ENCODE measurements at places on chromosomes 13 and 19.

GRCh38 chr13:93406136-93406535 is 179.5 kb downstream of the GPC6 start:
- DNase-seq: no peak

- peak; percentile 11 for DNase-seq
These were observed 45.3 kb downstream of the KLF2 start for GRCh38 chr19:16369664-16370576.

- no peak for DNase-seq
These were observed 84.9 kb downstream of the ZIC5 start for GRCh38 chr13:99886706-99887105.

DNA sequence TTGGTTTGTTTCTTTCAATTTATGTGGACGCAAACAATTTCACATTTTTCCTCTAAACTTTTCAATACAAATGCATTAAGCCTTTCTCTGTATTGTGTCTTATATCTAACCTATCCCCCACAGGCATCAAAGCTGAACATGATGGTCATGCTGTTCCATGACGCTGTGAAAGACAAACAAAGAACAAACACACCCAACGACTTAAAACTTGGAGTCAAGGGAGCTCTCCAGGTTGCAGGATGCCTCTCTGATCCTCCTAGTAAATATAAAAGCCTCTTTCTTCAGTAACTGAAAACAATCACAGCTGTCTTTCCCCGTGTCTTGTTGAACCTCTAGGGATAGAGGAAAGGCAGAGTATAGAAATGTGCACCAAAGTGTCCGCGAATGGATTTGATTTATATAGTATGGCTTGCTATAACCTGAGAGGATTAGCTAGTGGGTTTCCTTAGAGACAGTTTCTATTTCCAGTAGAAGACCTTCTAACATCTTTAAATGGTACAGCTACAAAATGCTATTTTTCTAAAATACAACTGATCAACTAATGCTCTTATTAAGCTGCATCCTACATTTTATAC is 43.1 kb downstream of the PCDH9 start:
- no peak for DNase-seq

GRCh38 chr13:22357132-22357531 is 686.3 kb downstream of the FGF9 start:
- DNase-seq: no peak

DNA sequence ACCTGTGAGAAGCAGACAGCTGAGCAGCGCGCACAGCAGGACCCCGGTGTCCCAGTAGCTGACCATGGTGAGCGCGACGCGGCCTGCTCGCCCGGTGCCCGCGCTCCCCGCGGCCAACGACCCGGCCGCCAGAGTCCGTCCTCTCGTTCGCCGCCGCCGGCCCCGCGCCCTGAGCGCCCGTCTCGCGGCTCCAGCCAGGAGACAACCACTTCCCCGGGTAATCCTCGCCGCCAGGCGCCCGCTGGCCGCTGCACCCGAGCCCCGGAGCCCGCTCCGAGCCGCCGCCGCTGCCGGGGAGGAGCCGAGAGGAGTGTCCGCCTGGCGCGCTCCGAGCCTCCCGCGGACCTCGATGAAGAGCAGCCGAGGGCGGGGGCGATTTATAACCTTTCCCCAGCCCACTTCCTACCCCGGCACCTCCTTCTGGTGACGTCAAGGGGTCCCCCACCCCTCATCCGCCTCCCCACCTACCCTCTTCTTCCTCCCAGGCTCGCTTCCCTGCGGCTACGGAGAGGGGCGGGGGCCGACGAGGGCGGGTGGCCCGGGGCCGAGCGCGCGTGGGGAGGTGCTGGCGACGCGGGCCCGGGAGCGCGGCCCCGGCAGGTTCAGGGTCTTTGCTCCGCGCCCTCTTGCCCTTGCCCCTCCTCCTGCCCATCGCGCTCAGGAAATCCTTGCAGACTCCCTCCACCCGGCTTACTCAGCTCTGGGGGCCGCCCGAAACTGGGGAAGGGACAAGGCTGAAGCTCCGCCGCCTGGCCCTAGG is at the start of gene FLT1:
Gene FLT1 (minus strand): TSS at position 351 of the 760 bp plus-strand sequence. CDS start 285 bp downstream, at position 66.
- peak; percentile 69 for DNase-seq

DNA sequence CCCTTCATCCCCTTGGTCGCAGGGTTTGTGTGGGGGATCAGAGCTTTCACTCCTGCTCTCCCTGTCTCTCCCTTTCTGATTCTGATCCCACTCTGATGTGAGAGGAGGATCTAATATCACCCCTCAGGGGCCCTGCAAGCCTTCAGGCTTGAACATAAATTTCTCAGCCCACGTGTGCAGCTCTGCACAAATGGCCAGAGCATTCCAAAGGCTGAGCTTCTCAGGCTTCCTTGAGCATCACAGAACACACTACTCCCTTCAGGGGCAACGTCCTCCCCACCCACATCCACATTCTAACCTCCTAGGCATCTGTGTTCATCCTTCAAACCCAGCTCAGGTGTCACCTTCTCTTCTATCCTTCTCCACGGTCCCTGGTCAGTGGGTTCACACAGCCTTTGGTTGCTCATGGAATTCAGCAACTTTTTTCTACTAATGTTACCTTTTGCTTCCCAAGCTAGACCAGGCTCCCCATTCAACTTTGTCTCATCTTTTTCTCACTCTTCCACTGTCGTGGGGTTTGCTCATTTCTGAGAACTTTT is 24.4 kb upstream of the DOCK9 start:
- DNase-seq: no peak

GRCh38 chr13:94073007-94073744 is 406.3 kb downstream of the DCT start:
- no peak for DNase-seq

DNA sequence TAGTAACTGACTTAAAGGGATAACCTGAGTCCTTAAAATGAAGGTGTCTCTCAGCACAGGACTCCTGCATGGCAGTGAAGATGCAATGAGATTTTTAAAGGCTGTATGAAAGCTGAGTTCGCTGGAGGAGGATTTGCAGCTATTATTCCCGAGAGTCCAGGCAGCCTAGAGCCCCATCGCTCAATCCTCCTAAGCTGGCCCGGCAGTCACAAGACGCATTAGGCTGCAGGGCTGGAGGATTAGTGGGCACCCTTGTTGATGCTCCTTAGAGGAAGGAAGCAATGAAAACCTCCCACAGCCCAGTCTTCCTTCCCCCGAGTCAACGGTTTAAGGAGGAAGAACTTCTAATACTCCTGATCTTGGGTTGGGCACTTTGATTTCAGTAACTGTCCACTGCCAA is 239.5 kb downstream of the EFNB2 start:
- no peak for DNase-seq

DNA sequence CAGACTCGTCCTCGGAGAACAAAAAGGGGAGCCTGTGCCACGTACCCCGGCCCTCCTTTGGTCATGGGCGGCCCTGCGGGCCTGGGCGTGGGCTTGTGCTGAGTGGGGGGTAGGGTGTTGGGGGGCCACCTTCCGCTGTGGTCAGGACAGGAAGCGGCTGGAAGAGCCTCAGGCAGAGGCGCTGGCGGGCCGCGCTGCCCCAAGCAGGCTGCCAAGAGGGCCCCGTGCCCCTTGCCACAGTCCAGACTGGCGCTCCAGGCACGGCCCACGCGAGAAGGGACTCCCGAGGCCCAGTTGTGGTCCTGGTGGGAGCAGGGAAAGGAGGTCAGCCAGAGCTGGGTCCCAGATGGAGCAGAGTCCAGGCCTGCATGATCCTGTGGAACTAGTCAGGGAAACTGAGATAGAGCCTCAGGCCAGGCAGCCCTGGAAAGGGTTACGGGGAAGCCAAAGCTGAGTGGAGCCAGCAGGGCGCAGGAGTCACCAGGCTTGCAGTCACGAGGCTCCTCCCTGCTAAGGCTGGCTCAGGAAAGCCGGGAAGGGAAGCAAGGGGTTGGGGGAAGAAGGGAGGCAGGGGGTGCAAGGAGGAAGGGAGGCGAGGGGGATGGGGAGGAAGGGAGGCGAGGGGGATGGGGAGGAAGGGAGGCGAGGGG is 135.0 kb downstream of the CRYL1 start:
- no peak for DNase-seq

DNA sequence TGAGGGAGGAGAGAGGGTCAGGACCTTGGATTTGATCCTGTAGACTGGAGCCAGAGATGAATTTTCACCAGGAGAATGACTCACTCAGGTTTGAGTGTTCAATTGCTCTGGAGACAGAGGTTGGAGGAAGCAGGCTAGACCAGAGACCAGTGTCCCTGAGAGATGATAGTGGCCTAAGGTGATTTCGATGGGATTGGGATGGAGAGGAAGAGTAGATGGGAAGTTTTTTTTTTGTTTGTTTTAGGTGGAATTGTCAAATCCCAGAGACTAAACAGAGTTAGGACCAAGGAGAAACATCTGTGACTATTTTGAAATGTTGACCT is 2.3 kb downstream of the CEBPG start:
- no peak for DNase-seq

GRCh38 chr13:111508902-111509509 is 188.6 kb downstream of the TEX29 start:
- peak; percentile 11 for DNase-seq

DNA sequence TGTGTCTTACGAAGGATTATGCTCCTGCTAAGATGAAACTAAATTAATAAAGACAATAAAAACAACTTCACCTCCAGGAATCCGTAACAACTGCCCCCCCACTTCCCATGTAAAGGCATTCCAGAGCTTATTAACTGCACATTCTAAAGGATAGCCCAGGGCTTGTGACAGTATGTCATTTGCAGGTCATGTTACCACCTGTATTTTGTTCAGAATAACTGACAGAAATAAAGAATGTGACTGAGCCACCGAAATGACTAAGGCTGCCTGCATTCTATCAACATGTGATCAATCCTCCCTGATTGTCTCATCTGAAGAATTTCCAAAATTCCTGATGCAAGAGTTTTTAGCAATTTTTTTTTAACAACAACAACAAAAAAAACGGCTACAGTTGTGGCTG is 117.2 kb downstream of the MIPEP start:
- no peak for DNase-seq

DNA sequence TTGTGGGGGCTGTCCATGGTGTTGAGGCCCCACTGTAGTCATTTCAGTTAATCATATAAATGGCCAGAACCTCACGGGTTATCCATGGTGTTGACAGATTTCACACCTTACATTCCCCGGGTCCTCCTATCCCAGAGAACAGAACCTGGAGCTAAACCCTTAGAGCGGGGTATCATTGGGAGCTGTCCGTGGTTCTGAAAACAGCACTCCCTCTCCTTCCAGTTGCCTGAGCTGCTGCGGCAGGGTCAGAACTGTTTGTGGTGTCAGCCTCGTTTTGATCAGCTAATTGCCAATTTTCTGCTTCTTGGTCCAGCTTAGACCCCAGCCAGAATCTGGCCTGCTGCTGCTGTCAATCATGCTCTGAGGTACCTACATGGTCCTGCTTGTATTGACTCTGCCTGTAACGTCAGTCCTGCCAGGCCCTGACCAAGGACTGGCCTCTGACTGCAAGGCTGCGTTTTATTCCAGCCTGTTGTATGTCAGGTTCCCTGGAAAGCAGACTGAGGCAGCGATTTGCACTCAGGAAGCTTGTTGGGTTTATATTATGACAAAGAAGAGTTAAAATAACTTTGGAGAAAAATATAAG is 55.8 kb upstream of the KCTD15 start:
- peak; percentile 65 for DNase-seq

- DNase-seq: no peak
These were observed 1217.5 kb downstream of the DIAPH3 start for GRCh38 chr13:58946274-58946673.

- no peak for DNase-seq
These were observed 132.7 kb upstream of the KL start for GRCh38 chr13:32883474-32883873.

GRCh38 chr19:4647676-4648644 is 8.6 kb downstream of the TNFAIP8L1 start:
- DNase-seq: peak; percentile 71

- no peak for DNase-seq
These were observed 161.1 kb downstream of the SLC7A1 start for GRCh38 chr13:29434217-29434945.

DNA sequence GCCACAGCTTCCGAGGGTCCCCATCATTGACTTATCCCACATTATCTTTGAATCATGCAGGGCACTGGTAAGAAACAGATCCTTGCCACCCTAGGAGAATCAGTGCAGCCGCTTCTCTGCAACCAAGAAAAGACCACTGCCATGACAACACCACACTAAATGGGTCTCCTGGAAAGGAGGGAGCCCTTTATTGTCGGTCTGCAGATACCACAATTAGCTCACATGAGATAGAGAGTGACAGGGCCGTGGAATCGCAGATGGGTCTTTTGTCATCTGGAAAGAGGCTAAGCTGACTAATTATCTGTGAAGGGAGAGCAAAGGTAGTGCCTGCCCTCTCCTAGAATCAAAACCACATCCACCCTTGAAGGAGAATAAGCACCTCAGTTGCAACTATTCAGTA is 178.3 kb upstream of the MYO16 start:
- no peak for DNase-seq

DNA sequence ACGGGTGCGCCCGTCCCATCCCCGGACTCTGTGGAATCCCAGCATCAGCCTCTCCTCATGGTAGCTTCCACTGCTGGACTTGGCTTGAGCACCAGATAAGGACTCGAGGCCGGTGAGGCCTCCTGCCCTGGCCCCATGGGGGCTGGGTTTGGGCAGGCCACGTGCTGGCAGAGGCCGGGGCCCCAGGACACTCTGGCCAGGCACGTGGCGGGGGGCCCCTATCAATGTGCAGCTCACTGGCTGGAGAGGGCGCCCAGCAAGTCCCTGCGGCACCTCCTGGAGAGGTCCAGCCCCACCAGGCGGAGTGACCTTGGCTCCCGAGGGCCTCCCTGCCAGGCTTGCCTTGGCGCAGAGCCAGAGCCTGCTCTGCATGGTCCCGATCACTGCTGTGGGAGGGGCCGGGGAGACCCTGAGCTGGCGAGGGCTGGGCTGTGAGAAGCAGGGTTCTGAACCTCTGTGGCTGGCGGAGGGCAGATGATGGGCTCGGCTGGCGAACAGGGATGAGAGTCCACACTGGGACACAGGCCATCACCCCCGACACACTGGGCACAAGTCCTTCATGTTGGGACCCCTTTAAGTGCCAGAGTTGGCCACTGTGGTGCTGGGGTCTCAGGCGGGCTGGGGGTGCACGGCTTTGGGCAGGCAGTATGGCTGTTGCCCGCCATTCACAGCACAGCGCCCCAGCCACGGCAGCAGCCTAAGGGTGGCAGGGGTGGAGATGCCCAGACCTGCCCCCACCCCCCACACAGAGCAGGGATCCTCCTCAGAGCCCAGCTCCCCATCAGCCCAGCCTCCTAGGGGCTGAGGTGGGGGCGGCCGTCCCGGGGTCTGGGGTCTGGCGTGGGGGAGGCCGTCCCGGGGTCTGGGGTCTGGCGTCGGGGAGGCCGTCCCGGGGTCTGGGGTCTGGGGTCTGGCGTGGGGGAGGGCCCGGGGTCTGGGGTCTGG is 19.1 kb downstream of the CEBPG start:
- DNase-seq: peak; percentile 50

GRCh38 chr19:44499559-44499958 is 763 bp downstream of the ZNF180 start:
- DNase-seq: no peak

Data from right forelimb (tissue), 1 donor.